ENCODE measurements at places on chromosomes 1 and 21.

- DNase-seq: no peak
Observed at GRCh38 chr1:163410073-163410999, 88.6 kb downstream of the NUF2 start.

GRCh38 chr1:209815490-209815889 lies 9.5 kb upstream of the IRF6 start:
- DNase-seq: no peak

- no peak for DNase-seq
Observed at GRCh38 chr1:156259805-156260204, 11.9 kb upstream of the PAQR6 start.

DNA sequence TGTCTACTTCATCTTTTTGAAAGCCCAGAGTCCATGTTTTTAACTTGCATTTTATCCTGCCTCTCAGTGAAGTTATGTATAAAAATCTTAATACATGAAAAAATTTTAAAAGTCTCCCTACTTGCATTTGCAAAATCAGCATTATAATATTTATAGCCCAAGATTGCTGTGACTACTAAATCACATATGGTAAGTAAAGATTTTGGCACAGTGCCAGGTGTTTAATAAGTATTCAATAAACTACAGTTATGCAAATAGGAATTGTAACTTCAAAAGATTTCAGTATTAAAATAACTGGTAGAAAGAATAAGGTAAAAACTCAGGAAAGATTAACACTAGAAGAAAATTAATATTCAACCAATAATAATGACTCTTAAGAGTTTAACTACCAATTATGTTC lies 641.7 kb downstream of the LRRIQ3 start:
- no peak for DNase-seq

- no peak for DNase-seq
Observed at GRCh38 chr1:111846842-111847241, 91.1 kb downstream of the DDX20 start.

DNA sequence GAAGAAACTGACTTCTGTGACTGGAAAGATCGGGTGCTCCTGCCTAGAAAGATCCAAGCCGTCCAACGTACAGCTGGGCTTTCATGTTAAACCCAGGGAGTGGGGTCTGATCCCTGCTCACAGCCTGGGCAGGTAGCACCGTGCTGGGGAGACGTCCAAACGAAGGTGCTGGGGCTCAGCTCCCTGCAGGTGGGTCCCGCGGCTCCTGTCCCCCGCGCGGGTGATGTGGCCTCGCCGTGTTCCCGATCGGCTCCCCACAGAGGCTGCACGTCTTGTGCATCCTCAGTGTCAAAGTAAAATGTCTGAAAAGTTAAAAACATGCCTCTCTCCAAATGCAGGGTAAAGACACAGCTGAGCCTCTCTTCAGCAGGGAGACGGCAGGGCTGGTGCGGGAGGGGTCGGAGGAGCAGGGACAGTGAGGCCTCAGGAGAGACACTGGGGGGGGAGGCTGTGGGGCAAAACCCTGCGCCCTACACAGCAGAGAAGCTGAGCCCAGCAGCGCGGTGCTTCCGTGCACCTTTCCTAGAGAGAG lies 40.1 kb upstream of the COL6A2 start:
- DNase-seq: no peak

- no peak for DNase-seq
Observed at GRCh38 chr21:22791376-22791775, 1793.2 kb downstream of the NCAM2 start.

- no peak for DNase-seq
Observed at GRCh38 chr1:162229549-162229948, 147.1 kb downstream of the SPATA46 start.

DNA sequence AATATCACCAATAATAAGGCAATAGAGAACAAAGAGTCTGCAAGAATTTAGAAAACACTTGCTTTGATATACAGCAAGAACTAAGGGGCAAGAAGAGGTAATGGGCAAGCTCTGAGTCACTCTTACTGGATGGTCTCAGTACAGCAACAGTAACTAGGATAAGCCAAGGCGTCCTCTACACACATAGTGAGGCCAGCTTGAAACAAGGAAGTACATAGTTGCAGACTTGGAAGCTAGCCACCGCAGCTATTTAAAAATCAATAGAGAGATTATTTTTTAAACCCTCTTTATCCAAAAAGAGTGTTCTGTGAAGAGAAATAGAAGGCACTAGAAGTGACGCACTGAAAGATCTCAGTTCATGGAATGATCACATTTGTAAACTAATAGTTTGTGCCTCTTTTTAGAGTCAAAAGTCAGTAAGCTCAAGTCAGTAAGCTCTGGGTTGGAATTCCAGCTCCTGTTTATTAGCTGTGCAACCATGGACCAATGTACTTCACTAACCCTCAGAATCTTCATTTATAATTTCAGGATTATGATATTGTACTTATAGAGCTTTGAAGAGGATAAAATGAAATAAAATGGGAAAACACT lies 118.6 kb downstream of the AKT3 start:
- DNase-seq: no peak

DNA sequence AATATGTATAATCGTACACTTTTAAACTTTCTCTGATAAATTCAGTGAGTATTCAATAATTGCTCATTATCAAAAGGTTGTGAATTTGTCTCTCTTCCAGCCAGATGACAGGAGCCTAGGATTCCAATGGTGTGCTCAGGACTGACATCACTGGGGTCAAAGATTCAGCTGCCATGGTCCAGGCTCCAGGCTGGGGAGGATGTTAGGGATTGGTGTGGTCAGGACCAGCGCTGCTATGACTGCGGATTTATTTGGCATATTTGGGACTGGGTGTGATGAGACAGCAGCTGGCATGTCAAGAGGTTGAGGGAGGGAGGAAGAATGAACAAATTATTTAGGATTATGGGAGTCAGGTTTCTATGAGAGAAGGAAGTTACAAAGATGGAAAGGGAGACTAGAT lies 48.2 kb upstream of the ABCA4 start:
- DNase-seq: no peak

DNA sequence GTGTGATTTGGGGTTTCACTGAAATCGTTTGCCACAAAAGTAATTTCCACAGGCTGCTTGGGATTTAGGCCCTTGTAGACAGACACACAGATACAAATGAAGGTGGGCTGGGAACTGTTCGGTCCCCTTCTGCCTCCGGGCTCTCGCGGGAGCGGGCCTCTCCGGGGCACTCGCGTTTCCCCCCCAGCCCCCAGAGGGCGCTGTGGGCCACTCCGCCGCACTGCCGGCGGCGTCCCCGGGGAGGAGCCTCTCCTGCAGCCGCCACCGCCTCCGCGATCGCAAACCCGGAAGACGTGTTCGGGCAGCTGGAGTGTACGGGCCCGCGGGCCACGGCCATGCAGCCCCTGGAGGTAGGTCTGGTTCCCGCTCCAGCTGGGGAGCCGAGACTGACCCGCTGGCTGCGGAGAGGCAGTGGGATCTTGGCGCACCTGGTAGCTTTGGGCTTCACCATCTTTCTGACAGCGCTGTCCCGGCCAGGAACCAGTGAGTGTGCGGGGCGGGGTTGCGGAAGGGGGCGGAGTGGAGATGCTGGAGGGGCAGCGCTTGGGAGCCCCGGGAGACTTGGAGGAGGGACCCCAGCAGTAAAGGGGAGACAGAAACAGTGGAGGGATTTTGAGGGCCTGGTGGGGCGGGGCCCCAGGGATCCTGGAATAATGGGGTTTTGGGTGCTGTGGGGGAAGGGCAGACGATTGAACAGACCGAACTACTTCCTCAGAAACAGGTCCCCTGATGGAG lies at the start of gene CYB561D1:
Gene CYB561D1 (plus strand): TSS at position 290 of the 735 bp plus-strand sequence. CDS start 46 bp downstream, at position 336.
- peak; percentile 93 for DNase-seq

GRCh38 chr1:201383647-201384405 lies 6.3 kb upstream of the TNNT2 start:
- no peak for DNase-seq

DNA sequence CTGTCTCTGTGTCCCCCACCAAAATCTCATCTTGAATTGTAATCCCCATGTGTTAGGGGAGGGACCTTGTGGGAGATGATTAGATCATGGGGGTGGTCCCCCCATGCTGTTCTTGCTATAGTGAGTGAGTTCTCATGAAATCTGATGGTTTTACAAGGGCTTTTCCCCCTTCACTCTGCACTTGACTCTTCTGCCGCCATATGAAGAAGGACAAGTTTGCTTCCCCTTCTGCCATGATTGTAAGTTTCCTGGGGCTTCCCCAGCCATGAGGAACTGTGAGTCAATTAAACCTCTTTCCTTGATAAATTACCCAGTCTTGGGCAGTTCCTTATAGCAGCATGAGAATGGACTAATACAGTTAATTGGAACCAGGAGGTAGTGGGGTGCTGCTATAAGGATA lies 137.1 kb upstream of the RAB4A start:
- no peak for DNase-seq

DNA sequence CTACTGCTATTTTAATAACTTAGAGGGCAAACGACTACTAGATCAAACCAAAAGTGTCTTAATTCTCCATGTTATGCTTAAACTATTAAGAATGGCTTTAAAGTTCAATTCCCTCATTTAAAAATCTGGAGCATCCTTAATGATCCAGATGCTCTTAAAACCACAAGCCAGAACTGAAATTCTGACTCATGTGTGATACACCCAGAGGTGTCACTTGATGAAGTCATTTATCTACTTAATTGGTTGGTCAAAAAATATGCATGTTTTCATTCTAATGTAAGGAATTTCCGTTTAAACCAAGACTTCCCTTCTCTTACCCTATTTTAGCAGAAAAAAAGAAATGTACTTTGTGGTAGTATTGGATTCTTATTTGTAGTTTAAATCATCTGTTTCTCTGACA lies 1261.2 kb upstream of the B3GALT2 start:
- no peak for DNase-seq

DNA sequence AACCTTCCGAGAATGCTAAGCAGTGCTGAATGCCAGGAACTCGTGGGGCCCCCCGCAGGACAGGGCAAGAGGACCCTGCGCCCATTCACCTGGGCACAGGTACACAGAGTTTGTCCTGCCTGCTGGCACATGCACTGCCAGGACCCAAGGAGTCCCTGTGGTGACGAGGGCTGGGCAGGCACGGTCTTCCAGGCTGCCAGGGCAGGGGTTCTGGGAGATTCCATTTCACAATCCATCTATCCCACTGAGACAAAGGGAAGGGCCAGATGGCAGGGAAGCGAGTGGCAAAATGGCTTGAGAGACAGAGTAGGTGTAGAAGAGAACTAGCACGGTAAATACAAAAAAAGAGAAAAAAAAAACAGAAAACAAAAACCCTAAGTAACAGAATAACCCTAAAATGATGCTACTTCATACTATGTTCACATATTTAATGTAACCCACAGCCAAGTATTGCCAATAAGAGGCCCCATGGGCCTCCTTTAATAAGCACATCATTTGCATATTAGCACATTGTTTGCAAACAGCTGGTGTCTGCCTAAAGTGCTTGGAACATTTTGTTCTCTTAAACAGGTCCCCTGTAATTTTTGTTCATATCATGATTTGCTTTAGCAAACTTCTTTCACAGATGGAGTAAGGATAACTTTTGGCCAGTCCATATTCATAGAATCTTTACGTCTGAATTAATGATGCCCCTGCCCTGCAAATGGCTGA lies 83.8 kb downstream of the STUM start:
- DNase-seq: no peak

- DNase-seq: no peak
Observed at GRCh38 chr1:3459051-3459908, 4.8 kb downstream of the ARHGEF16 start.

GRCh38 chr1:114043054-114043453 lies 63.8 kb downstream of the OLFML3 start:
- DNase-seq: no peak

DNA sequence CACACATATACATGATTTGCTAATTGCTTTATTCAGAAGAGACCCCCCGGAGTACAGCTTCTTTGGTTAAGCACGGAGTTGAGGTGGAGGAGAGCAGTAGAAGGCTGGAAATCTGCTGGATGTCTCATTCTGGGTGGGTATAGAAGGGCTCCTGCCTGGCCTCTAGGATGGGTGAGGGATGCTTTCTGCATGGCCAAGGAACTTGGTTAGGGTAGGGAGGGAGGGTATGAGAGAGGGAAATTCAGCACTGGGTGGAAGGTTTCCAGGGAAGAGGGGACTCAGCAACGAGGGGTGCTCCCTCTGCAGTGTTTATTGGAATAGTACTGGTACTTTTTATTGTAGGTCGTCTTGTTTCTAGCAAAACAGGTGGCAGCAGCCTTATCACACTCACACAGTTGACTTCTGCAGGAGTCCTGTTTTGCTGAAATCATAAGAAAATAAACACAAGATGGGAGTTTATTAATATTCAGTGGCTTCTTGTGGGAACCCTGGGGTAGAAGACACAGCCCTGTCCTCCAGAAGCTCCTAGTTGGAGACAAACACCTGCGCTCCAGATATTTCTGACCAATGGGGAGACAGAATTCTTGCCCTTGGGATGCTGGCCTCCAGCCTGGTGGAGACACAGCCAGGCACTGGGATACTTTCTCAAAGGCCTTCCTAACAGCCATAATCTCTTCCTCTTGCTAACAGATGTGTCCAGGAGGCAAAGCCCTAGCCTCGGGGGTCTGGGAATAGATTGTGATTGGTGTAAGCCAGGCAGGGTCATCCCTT lies 3.8 kb downstream of the PLA2G2A start:
- DNase-seq: no peak

DNA sequence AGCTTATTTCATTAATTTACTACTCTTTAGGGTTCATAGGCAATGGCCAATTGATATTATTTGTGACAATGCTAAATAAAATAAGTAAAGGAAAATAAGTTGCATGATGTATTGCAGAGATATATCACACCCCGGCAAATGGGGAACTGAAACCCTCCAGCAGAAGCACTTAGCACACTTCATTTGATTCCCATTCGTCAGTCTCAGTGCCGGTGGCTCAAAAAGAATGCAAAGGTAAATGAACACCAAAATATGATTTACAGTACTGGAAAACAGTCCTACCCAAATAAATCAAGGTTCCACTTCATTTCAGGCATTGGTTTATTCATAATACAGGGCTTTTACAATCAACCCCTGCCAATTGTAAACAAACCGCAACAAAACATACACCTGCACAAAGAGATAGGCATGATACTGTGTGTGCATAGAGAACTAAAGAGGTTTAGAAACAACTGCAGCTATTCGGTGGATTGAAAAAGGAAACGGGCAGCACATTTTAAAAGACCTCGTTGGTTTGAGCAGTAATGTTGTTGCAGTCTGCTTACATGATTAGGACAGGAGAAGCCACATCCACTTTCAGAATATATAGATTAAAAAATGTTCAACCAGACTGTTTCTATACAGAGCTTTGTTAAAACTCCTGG lies 1019.2 kb downstream of the TTLL7 start:
- no peak for DNase-seq

DNA sequence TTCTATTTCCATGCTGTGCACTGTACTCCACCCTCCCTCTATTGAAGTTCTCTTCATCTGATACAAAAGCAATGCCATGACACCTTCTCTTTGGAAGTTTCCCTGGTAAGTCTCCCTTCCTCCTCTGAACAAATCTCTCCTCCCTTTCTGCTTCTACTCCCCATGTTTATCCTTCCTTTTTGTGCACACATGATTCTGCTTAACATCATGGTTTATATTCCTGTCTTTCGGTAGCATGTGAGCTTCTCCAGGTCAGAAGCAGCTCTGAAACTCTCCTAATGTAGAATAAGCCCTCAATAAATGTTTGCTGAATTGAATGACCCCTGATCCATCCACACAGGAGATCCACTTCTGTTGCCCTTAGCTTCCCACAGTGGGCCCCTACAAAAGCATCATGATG lies 328.6 kb downstream of the PLPP3 start:
- DNase-seq: no peak

GRCh38 chr1:66648901-66649595 lies 103.2 kb upstream of the DYNLT5 start:
- DNase-seq: no peak

GRCh38 chr1:19374083-19374801 lies 62.1 kb downstream of the SLC66A1 start:
- DNase-seq: no peak

All from GM12892 (cell line).